ENCODE measurements at places on chromosomes 3 and 15. TPM values are rescaled to one million over a fixed set of nuclear protein-coding genes. Genes with fewer than 3 reads are reported as not detected.

Gene BRPF1
- total RNA-seq: 15.3 TPM

Gene EOMES
- not detected for total RNA-seq

Gene LYZL4
- total RNA-seq: not detected

Gene RPP25
- 6.3 TPM for total RNA-seq

Gene SCN10A
- total RNA-seq: not detected

Gene KIF15
- 1.3 TPM for total RNA-seq

All from smooth muscle cell of trachea (primary cell).